Smooth muscle cell of the pulmonary artery (primary cell): ENCODE measurements at places on chromosomes 1 and 21. TPM values are rescaled to one million over a fixed set of nuclear protein-coding genes. Genes with fewer than 3 reads are reported as not detected.

The CYP2J2 gene
- 0.07 TPM in 1 of 2 replicates, not detected in the other for total RNA-seq

The EFCAB7 gene
- 4.0 and 5.5 TPM in 2 replicates for total RNA-seq

The TNFRSF9 gene
- total RNA-seq = 0.07 and 0.30 TPM in 2 replicates

The TTC39A gene
- total RNA-seq = 1.6 and 2.0 TPM in 2 replicates

The HSF2BP gene
- total RNA-seq = 1.3 and 2.8 TPM in 2 replicates

The MAP3K7CL gene
- total RNA-seq = 17.3 and 43.7 TPM in 2 replicates

The PPIE gene
- 26.9 and 28.2 TPM in 2 replicates for total RNA-seq

The SELL gene
- total RNA-seq = 0.39 TPM in 1 of 2 replicates, not detected in the other

The OR2L3 gene
- not detected in 2 replicates for total RNA-seq

The HNRNPCL1 gene
- total RNA-seq = not detected in 2 replicates

The C1orf116 gene
- total RNA-seq = under 0.01 and 0.07 TPM in 2 replicates

The PLCH2 gene
- total RNA-seq = 0.33 and 0.53 TPM in 2 replicates

The CYP4A22 gene
- total RNA-seq = not detected in 2 replicates

The SV2A gene
- 13.6 and 27.3 TPM in 2 replicates for total RNA-seq

The TMEM51 gene
- 1.5 and 2.2 TPM in 2 replicates for total RNA-seq

The B3GALT2 gene
- 0.92 and 2.4 TPM in 2 replicates for total RNA-seq

The PLD5 gene
- 0.07 TPM in 1 of 2 replicates, not detected in the other for total RNA-seq

The MFAP2 gene
- total RNA-seq = 13.0 and 39.9 TPM in 2 replicates

The CA6 gene
- total RNA-seq = not detected in 2 replicates

The CYP4X1 gene
- 1.2 and 2.9 TPM in 2 replicates for total RNA-seq

The AADACL4 gene
- not detected in 2 replicates for total RNA-seq

The TNFRSF18 gene
- total RNA-seq = not detected in 2 replicates

The ASAP3 gene
- total RNA-seq = 29.4 and 39.1 TPM in 2 replicates

The SZT2 gene
- total RNA-seq = 42.6 and 43.3 TPM in 2 replicates

The RPS6KA1 gene
- 1.1 and 2.1 TPM in 2 replicates for total RNA-seq

The DMRTB1 gene
- total RNA-seq = not detected in 2 replicates

The VCAM1 gene
- total RNA-seq = 4.2 and 20.7 TPM in 2 replicates

The LMX1A gene
- total RNA-seq = not detected in 2 replicates

The RXFP4 gene
- 0.07 TPM in 1 of 2 replicates, not detected in the other for total RNA-seq

The ERVH48-1 gene
- not detected in 2 replicates for total RNA-seq

The LAPTM5 gene
- 0.26 TPM in 1 of 2 replicates, not detected in the other for total RNA-seq

The NCDN gene
- total RNA-seq = 44.2 and 46.4 TPM in 2 replicates

The MEX3A gene
- total RNA-seq = 1.2 and 4.1 TPM in 2 replicates

The DRAXIN gene
- total RNA-seq = 0.69 and 0.72 TPM in 2 replicates

The RABGGTB gene
- 74.5 TPM in 2 replicates for total RNA-seq

The DYNLT5 gene
- total RNA-seq = 0.46 and 0.65 TPM in 2 replicates

The UBASH3A gene
- total RNA-seq = not detected in 2 replicates

The ANKRD45 gene
- 0.07 TPM in 1 of 2 replicates, not detected in the other for total RNA-seq

The TMEM222 gene
- 26.3 and 34.8 TPM in 2 replicates for total RNA-seq

The FAM163A gene
- total RNA-seq = under 0.01 TPM in 1 of 2 replicates, not detected in the other

The CRB1 gene
- 0.33 and 0.46 TPM in 2 replicates for total RNA-seq

The MAB21L3 gene
- 0.03 and 0.07 TPM in 2 replicates for total RNA-seq

The C1orf56 gene
- total RNA-seq = 2.5 and 2.7 TPM in 2 replicates

The HES3 gene
- not detected in 2 replicates for total RNA-seq

The OR2AK2 gene
- total RNA-seq = not detected in 2 replicates

The CLDN17 gene
- total RNA-seq = not detected in 2 replicates

The AMY1A gene
- total RNA-seq = not detected in 2 replicates

The PPFIA4 gene
- total RNA-seq = 32.2 and 39.6 TPM in 2 replicates

The LDLRAD1 gene
- not detected in 2 replicates for total RNA-seq

The CDC42SE1 gene
- total RNA-seq = 39.7 and 50.0 TPM in 2 replicates

The HSD3B2 gene
- not detected in 2 replicates for total RNA-seq

The CIART gene
- total RNA-seq = 6.0 and 6.6 TPM in 2 replicates

The RGS1 gene
- total RNA-seq = not detected in 2 replicates

The NIPAL3 gene
- total RNA-seq = 52.6 and 63.2 TPM in 2 replicates
